Eye (tissue), 1 donor: ENCODE measurements at places on chromosomes 2 and 18.

- peak; percentile 58 for DNase-seq
Observed at GRCh38 chr2:197972061-197972460, 167.7 kb downstream of the PLCL1 start.

GRCh38 chr2:38700881-38701458 lies 35.1 kb downstream of the GALM start:
- no peak for DNase-seq

GRCh38 chr18:75378376-75379315 lies 48.9 kb downstream of the SMIM21 start:
- peak; percentile 66 for DNase-seq

GRCh38 chr18:67531929-67532328 lies 15.4 kb upstream of the DSEL start:
- DNase-seq = no peak

DNA sequence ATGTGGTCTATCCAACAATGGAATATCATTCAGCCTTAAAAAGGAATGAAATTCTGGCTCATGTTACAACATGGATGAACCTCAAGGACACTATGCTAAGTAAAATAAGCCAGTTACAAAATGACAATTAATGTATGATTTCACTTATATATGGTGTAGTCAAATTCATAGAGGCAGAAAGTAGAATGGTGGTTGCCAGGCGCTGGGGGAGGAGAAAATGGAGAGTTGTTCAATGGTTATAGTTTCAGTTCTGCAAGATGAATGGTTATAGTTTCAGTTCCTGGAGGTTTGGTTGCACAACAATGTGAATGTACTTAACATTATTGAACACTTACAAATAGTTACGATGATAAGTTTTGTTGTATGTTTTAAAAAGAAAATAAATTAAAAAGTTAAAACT lies 79.2 kb upstream of the IL1R2 start:
- DNase-seq = no peak
